Transverse colon (tissue), 4 donors: ENCODE measurements at places on chromosomes 7 and 10.

DNA sequence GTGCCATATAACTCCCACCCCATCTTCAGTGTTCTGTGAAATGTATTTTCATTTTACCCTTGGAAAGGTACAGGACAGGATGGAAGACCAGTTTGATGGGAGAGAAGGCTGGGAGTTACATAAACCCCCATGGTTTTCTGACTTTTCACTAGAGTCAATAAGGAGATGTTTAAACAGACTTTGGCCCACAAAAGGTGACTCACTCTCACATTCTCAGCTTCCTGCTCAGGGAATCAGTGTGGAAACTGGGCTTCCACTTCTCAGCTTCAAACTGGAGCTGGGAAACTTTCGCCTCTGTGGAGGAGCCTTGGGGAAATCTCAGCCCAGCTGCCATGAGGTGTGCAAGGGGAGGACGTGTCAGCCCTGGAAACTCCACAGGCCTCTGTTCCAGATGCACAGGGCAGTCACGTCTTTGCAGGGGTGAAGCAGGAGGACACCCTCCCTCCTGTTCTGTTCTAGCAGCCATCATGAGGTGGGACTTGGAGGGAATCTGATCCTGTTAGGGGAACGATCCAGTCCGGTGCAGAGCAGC is 560.5 kb upstream of the GALNT17 start:
- peak; percentile 25 for DNase-seq

GRCh38 chr10:78831461-78831860 is 237.3 kb upstream of the ZMIZ1 start:
- no peak for DNase-seq

DNA sequence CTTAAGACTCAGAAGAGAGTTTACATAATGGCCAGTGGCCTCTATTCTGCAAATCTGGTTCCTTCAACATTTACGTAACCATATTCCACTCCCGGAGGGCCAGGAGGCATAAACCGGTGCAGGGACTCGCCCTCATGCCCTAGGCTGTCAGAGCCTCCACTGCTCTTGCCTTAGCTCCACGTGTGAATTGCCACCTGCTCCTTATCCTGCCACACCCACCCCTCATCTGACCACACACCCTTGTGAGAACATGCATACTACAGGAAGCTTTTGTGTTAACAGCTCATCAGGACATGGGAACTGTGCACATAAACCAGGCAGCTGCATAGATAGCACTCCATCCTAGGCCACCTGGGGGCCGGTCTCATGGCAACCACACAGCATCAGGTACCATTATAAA is 146.7 kb upstream of the PFKP start:
- DNase-seq, result no peak

GRCh38 chr7:76074972-76075370 is 27.1 kb downstream of the MDH2 start:
- DNase-seq, result no peak

DNA sequence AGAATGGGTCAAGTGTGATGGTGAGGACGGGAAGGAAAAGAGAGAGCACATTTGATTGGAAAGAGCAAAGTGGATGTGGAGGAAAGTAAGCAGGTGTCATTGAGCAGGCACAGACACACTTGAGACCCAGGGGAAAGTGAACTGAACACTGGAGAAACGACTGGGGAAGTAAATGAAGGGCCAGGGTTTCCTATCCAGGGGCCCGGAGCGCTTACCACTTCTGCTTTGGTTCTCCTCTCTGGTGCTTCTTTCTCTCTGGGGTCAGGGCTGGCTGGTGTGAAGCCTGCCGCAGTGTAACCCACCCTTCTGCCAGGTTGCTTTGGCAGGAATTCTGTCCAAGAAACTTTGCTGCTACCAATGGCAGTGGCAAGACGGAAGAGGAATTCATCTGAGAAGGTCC is 219.3 kb downstream of the SKAP2 start:
- no peak for DNase-seq

GRCh38 chr10:78820007-78820362 is 248.8 kb upstream of the ZMIZ1 start:
- DNase-seq, result no peak

- DNase-seq, result no peak
These were observed 469.0 kb downstream of the TFEC start for GRCh38 chr7:115561335-115562110.

- DNase-seq, result no peak
These were observed 12.7 kb upstream of the TBATA start for GRCh38 chr10:70797840-70798239.

GRCh38 chr10:23994459-23995046 is 214.4 kb upstream of the KIAA1217 start:
- peak; percentile 52 for DNase-seq

DNA sequence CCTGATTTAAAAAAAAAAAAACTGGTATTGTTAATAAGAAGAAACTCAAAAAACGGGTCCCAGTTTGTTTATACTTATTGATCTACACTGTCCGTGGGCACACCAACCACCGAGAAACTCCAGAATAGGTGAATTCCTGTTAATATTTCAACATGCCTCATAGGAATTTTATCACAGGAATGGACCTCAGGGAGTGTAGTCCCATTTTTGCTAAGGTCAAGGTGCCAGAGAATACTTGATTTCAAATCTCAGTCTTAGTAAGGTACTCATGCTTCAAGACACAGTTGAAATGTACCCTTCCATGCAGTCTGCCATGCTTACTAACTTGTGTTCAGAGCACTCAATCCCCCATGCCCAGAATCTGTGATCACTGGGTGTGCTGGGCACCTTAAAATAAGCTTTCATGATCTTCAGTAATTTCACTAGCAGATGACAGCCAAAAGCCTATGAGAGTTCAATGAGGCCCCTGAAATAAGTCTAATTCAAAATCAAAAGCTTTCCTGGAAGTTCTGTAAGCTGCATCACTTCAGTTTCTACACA is 385.7 kb downstream of the TNS3 start:
- no peak for DNase-seq

GRCh38 chr7:34069676-34070075 is 164.3 kb downstream of the BMPER start:
- DNase-seq, result no peak

GRCh38 chr10:101770331-101771215 is 5.3 kb downstream of the FGF8 start:
- DNase-seq, result no peak

GRCh38 chr7:91784469-91784868 is 96.0 kb downstream of the MTERF1 start:
- DNase-seq, result no peak

GRCh38 chr10:7119325-7120015 is 291.4 kb downstream of the SFMBT2 start:
- no peak for DNase-seq

GRCh38 chr10:123911866-123912265 is 20.3 kb upstream of the CPXM2 start:
- DNase-seq, result no peak

GRCh38 chr7:51290702-51291540 is 25.7 kb downstream of the COBL start:
- DNase-seq, result peak; percentile 49

DNA sequence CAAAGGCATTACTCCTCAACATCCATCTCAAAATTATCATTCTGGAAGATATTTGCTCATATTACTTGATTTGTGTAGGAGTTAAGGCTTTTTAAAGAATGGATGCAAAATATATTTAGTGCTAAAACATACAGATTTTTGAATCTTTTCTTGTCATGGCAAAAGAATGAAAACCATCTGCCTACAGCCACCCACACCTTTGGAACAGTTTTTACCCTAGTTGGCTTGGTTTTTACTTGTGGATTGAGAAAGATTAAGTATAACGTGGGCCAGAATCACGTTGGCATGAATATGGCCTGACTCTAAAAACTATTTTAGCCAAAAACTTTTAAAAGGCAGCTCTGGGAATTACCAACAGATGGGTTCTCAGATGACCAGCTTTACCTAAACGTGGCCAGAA is 128.2 kb downstream of the SPAG6 start:
- no peak for DNase-seq

DNA sequence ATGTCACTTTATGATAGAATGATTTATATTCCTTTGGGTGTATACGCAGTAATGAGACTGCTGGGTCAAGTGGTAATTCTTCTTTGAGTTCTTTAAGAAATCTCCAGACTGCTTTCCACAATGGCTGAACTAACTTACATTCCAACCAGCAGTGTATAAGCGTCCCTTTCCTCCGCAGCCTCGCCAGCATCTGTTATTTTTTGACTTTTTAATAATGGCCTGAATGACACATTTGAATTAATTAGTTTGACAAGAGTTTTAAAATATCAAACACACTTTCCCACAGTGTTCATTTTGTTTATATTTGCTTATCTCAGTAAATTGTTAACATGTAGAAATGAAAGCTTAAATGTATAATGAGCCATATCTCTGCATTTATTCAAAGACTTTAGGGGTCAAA is 116.8 kb downstream of the TES start:
- no peak for DNase-seq

GRCh38 chr7:99386584-99387238 is 12.2 kb downstream of the ARPC1B start:
- no peak for DNase-seq

- DNase-seq, result no peak
These were observed 234.6 kb upstream of the MKI67 start for GRCh38 chr10:128360783-128361182.

DNA sequence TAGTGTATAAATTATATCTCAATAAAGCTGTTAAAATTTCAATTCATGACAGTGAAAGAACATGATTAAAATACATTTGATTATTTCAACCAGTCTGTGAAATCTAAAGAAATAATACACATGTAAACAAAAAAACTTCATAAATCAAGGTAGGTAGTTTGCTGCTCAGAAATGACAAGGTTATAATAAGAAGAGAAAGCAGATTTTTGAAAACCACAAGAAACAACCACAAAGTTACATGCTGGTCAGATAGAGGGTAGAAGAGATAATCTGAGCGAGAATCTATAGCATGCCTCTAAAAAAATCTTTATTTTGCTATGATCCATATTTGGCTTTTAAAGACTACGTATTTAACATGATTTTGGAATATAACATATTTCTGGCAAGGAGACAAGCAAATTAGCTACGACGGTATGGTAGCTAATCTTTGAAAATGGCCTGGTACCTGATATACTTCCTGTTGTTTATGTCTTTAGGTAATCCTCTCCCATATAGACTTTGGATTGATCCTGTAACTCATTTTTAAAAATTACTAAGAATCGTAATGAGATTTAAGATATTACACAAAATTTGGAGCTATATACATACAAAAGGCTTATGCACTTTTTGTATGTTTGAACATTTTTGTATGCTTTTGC is 23.5 kb upstream of the VCL start:
- DNase-seq, result no peak

- DNase-seq, result no peak
These were observed 109.9 kb downstream of the SORCS1 start for GRCh38 chr10:107054469-107055156.

- no peak for DNase-seq
These were observed at the start of gene LGI1 for GRCh38 chr10:93757801-93758507. Gene LGI1, plus strand, starts transcription at chr10:93757936. Its CDS starts 209 bp downstream, at chr10:93758145.

GRCh38 chr10:27388761-27389399 is 115.2 kb upstream of the RAB18 start:
- no peak for DNase-seq

DNA sequence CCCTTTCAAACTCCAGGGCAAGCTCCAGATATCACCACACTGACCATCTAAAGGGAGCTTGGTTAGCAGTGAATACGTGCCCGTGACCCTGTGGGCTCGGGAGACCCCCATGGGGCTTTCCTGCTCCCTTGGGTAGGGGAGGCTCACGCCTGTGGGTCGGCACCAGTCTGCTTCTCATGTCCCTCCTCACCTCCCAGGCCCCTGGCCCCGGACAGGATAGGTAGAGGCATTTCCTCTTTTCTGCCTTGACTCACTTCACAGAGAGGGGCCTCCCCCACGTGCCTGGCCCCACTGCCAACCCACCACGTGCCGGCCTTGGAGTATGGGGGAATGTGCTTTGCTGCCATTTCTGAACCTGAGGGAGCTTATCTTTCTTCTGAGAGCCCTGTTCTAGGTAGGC is 131.3 kb upstream of the FAM20C start:
- DNase-seq, result peak; percentile 5

GRCh38 chr10:96153070-96153469 is 23.0 kb downstream of the ZNF518A start:
- no peak for DNase-seq

GRCh38 chr7:22725585-22725984 is 1.4 kb upstream of the IL6 start:
- no peak for DNase-seq

DNA sequence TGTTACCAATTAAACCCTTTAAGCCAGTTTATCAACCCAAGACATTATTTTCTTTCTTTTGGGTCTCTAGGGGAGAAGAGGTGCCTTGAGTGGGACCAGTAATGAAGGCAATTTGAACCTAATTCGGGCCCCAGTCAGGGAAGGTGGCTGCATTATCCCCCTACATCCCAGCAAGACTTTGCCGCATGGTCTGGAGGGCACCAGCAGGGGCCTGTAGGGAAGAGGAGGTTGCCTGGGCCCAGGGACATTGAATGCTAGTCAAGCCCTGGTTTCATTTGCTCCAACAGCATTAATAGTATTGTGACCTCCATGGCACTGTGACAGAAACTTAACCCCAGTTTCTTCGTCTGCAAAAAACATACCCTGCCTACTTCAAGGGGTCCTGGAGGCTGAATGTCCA is 108.8 kb downstream of the CUX1 start:
- no peak for DNase-seq
